HCT116 (cell line): ENCODE measurements at places on chromosomes 1 and 21.

- no peak for DNase-seq
Observed at GRCh38 chr1:210641582-210641981, 312.9 kb downstream of the HHAT start.

DNA sequence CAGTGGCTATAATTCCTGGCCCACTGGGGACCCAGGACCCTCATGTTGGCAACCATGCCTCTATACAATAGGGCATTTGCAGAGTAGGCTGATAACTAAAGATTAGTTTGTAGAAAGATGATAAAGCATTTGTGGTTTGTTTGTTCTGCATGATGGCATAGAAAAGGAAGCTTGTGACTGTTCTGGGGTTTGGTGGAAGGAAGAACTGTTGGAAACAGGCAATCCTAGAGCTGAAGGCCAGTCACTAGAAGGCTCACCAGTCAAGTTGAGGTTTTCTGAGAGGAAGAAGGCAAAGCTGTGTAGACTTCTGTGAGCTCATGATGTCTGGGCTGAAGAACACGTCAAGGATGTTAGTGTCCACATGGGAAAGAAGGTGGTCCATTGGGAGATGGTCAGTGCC is 140.3 kb upstream of the VANGL1 start:
- DNase-seq, result no peak

- peak; percentile 35 for DNase-seq
Observed at GRCh38 chr1:226526801-226527595, 21.6 kb upstream of the STUM start.

- peak; percentile 65 for DNase-seq
Observed at GRCh38 chr1:1069056-1069710, 4.9 kb downstream of the RNF223 start.

DNA sequence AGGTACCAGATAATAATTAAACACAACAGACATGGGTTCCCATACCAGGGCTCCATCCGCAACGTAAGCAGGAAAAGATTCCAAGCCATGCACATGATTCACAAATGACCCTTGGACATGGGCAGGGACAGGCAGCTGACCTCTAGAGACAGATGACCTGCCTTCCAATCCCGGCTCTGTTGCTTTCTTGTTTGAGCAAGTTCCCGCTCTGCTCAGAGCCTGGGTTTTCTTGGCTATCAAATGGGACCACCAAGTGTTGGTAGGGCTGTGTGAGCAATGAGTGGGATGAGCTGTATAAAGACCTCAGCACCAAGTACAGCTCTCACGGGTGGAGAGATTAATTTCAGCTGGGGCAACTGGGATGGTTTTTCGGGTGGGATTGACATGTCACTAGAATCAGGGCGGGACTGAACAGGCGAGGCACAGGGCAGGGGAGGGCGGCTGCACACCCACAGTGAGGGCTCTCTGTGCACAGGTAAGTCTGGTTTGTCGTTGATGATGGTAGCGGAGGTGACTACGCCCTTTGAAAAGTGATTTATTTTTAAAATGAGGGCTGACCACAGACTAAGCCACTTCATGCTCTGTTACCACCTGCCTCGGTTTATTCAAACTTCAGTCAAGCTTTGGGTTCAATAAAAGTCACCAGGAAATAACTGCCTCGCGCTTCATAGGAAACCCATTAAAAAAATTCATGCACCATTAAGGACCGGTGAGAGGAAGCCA is 57.5 kb upstream of the IFFO2 start:
- DNase-seq, result no peak

DNA sequence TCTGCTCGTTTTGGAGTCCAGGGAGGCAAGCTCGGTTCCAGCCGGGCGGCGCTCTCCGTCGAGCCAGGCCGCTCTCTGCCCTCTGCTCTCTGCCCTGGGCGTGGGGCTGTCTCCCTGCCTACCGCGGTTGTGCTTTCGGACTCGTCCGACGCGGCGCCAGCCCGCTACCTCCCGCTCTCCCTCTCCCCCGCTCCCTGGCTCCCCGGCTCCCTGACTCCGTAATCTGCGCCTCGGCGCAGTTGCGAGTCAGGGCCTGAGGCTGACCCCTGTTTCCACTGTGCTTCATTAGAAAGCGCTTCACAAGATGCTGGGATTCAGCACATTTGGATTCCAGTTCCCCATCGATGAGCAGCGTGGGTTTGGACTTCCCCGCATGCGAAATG is 2.2 kb downstream of the SOX13 start:
- DNase-seq, result no peak

DNA sequence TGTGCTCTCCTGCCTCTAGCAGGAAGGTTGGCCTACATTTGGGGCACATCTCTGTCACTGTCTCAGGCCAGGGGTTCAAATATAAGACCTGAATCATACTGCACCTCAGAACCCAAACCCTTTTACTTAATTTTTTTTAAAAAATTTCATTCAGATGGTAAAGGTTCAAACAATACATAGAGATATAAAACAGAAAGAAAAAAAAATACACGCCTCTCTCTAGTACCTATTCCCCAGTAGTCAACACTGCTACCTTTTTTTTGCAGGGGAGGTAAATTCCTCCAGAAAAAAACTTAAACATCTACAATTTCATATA is 32.9 kb downstream of the MAPKAPK2 start:
- DNase-seq, result no peak

DNA sequence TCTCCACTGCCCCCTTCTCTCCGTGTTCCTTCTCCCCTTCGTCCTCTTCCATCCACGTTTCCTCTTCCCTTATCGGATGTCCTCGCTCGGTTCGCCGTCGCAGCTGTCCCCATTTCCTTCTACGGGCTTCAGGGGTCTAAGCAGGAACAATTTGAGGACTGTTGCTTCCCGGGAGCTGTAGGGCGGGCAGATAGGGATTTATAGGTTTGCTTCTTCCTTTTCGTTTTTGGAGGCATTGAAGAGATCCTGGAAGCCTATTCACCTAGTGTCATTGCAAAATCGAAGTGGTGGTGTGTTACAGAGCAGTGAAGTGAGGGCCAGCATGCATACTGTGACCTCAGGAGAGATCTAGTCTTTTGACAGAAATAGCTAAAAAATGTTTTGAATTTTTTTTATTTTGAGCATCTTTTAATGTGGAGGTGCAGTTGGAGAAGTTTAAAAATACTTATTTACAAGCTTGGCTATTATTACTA is 897 bp downstream of the ZYG11B start:
- DNase-seq, result no peak

DNA sequence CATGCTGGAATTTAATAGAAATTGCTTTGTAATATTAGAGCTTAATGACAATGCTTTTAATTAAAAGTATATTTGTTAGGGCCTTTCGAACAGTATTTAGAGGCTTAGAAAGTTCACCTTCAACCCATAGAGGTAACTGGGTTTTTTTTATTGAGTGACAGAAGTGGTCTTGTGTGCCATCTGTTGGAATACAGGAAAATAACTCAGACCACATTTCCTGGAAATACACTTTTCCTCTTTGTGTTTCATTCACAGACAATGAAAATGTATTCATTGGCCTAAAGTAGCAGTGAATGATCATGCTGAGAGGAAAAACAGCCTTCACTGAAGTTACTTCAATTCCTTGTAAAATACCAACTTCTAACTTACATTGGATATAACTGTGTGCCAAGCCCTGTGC is 83.6 kb upstream of the L1TD1 start:
- DNase-seq, result no peak

- no peak for DNase-seq
Observed at GRCh38 chr1:217542136-217542777, 88.6 kb downstream of the GPATCH2 start.

DNA sequence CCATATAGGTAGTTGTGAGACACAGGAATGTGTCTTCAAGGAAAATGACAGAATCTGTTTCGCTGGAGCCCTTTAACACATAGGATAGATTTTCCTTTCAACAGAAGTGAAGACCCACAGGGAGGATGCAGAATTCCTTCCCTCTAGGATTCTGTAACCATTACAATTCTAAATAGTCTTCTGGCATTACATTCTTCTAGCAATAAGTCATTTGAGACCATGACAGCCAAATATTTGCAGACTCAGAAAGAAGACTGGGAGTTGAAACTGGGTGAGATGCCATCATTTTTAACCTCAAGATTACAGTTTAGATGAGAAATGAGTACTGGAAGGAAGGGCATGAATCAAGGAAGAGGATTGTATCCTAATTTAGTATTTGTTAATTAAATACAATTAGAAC is 61.6 kb downstream of the ZBTB18 start:
- no peak for DNase-seq

GRCh38 chr1:153260585-153261280 is 1.2 kb downstream of the LORICRIN start:
- no peak for DNase-seq

- DNase-seq, result no peak
Observed at GRCh38 chr1:6300342-6301048, 39.6 kb upstream of the GPR153 start.

DNA sequence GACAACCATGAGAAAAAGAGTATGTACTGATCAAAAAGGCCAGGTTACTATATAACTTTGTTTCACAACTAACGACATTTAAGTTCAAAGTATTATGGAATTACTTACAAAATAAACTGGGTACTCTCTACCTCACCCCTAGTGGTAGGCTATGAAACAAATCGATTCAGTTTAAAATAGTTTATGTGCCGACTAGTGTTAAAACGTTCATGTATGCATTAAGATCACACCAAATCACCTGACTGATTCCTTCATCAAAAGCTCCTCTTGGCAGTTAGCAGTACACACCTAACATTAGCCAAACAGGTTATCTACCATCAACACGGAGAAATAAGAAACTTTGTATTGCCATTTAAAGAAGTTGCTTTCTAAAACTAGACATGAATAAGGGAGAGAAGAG is 137.1 kb downstream of the AKT3 start:
- peak; percentile 19 for DNase-seq

GRCh38 chr21:40638466-40639251 is 208.3 kb downstream of the DSCAM start:
- no peak for DNase-seq

- DNase-seq, result no peak
Observed at GRCh38 chr21:16302851-16303282, 573.1 kb downstream of the USP25 start.

- DNase-seq, result no peak
Observed at GRCh38 chr1:7551442-7551841, 219.7 kb upstream of the VAMP3 start.

DNA sequence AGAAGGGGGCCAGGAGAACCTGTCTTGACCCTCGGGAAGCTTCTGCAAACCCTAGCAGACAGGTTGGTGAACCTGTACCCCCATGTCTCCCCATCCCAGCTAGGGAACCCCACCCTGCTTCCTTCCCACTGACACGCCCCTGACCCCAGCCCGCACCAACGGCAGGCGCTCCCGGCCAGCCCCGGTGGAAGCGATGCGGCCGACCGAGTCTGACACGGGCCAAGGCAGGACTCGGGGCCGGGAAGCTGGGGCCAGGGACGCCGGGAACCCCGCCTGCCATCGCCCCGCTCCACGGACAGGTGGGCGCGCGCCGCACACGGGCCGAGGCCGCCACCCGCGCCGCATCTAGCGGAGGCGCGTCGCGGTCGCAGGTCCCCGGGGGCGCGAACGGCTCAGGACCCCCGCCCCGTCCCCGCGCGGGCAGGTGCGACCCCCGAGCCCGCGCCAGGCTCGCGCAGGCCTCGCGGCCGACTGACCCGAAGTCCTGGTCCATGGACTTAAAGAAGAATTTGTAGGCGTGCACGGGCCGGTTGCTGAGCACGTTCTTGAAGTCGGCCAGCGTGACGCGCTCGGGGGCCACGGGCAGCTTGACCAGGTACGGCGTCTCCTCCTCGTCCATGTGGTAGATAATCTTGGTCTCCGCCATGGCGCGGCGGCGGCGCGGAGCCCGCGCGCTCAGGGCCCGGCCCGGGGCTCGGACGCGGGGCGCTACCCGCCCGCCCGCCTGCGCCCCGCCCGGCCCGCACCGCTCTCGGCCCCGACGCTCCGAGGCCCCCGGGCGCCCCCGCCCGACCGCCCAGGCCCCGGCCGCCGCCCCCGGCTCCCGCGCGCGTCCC is 580 bp downstream of the DVL1 start:
- DNase-seq, result no peak

DNA sequence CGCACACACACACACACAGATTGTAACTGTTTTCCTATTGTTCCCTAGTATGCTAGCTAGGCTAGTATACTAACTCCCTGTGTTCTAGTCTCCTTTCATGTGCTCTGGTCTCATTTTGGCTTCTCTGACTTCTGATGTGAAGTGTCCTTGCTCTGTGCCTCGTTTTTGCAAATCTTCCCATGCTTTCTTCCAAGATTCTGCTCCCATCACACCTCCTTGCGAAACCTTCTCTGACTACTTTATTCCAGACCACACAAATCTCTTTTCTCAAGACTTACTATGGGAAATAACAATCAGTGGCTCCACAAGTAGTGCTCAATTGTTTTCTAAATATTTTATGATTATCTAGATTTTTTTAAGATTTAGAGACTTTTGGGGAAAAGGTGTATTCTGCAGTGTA is 10.3 kb downstream of the PRRX1 start:
- no peak for DNase-seq

- DNase-seq, result no peak
Observed at GRCh38 chr21:16309250-16309971, 579.6 kb downstream of the USP25 start.

GRCh38 chr1:221663321-221663720 is 78.6 kb downstream of the DUSP10 start:
- DNase-seq, result no peak

DNA sequence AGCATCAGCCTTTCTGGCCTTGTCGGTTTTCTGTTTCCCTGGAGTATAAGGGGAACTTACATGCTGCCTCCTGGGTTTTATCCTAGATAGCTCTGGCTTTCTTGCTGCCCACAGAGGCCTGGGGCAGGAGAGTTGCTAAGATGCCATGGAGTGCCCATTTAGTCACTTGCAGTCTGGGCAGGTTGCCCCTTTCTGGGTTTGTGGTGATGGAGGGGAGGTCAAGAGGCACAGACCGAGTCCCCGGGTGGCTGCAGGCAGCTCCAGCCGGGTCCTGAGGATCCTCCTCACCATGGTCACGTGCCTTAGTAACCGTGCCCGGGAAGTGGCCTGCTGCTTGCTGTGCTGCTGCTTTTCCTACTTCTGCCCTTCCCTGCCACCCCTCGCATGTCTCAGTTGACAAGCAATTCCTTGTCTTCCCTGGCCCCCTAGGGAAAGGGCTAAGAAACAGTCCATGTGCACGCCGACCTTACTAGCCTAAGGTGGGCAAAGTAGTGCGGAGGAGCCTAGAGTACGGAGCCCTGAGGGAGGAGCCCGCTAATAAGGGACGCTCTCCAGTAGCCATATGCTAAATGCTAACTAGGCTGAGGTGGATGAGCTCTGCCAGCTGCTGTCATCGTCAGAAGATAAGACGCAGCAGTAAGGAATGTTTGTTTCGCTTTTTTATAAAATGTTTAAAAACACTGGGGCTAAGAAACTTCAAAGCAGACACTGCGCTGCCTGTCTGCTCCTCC is 34.8 kb downstream of the CLCA1 start:
- no peak for DNase-seq

DNA sequence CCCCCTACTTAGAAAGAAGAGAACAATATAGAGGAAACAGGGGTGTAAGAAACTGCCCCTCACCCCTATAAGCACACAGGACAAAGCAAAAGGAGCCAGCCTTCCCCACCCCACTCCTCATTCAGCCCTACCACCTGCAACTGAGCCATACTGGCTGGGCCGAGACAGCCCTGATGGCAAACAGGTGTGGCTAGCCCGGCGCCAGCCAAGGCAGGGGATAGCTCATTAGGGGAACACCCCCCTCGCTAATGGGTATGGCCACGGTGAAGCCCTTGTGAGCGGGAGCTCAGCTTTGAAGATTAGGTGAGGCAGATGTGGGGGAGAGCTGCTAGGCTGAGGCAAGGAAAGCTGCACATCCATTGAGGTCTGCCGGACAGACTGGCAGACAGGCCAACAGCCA is 65.5 kb downstream of the ERI3 start:
- DNase-seq, result no peak
